Cortex of kidney (tissue), 1 donor: ENCODE measurements at places on chromosomes 11 and 22.

DNA sequence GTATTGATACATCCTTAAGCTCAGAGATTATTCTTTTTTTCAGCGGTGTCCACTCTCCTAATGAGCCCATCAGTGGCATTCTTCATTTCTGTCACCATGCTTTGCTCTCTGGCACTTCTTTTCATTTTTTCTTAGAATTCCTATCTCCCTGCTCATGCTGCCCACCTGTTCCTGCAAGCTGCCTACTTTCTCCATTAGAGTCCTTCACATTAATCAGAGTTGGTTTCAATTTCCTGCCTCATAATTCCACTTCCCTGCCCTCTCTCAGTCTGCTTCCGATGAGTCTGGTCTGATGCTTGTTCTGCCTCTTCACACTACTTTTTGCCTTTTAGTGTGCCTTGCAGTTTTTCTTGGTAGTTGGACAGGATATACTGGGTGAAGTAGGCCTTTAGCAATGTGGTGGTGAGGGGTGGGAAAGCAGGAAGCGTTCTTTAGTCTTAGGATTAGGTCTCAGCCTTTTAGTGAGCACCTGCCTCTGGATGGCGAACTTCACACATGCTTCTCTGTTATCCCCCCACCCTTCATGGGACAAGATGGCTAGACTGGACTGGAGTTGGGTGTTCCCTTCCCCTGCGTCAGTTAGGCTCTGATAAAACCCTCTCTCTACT lies 53.6 kb downstream of the CECR2 start:
- DNase-seq: no peak

DNA sequence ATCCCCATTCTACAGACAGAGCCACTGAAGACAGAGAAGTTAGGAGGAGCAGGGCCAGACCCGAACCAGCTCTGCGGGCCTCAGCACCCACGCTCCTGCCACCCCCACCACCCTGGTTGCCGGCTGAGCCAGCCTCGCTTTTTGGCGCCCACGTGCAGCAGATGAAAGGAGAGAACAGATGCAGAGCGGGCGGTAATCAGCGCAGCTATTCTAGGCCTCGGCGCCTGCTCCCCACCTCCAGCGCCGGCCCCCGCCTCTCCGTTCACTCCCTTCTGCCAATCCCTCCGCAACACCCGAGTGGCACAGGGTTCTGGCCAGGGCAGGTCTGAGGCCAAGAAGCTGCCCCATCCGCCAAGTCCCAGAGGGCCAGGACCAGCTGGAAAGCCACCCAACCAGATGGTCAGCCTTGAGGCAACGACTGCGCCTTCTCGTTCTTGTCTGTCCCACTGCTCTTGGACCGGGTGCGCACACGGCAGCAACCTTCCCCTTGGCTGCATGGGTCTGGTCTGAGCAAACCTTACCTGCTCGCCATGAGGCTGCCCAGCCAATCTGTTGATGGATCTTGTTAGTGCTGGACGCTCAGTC lies 16.8 kb downstream of the DNAL4 start:
- DNase-seq: no peak

GRCh38 chr11:122751292-122752070 lies 86.8 kb upstream of the CRTAM start:
- no peak for DNase-seq

DNA sequence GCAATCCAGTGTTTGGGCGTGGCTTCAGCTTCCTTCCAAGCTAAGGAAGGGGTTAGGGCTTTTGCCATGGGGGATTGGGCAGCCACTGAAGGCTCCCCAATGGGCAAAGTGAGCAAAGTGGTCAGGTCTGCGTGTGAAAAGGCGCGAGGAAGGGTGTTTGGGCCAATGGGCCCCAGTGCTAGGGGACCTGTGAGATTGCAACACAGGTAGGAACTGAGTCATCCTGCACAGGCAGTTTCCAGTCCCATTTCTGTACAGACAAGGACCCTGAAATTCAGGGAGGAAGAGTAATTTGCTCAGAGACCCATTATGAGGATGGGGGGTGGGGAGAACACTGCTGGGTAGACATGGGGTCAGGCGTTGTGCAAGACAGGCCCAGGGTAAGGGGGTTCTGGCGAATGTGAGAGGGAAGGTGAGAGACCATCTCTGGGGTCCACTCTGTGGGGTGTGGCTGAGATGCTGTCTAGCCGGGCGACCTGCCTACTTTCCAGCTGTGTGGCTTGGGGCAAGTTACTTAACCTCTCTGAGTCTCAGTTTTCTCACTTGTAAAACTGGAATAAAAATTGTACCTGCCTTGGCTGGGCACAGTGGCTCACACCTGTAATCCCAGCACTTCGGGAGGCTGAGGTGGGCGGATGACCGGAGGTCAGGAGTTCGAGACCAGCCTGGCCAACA lies 7.3 kb downstream of the CCDC88B start:
- no peak for DNase-seq

GRCh38 chr11:111639226-111639925 lies 37.1 kb downstream of the SIK2 start:
- DNase-seq: no peak

DNA sequence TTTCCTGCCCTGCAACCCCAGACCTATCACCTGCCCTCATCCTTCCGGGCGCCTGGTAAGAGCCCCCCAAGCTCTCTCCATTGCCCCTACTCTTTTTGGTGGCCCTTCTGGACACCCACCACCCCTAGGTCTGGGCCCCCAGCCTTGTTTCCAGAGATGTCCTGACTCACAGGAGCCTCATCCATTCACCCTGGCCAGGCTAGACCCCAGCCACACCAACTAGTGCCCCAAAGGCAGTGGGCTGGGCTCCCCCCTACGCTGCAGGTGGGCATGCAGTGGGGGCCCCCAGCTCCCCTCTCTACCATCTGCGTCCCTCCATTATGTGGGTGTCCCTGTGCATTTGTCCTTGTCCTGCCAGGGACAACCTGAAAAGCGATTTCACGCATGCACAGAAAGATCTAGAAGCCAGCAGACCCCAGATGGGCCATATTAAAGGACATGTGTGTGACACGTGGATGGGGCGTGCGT lies 1.4 kb downstream of the MRGPRF start:
- no peak for DNase-seq

- no peak for DNase-seq
Measured at GRCh38 chr22:19524170-19525115, at the start of gene CLDN5. Gene CLDN5, minus strand, starts transcription at chr22:19524410. Its CDS starts 155 bp downstream, at chr22:19524255.

DNA sequence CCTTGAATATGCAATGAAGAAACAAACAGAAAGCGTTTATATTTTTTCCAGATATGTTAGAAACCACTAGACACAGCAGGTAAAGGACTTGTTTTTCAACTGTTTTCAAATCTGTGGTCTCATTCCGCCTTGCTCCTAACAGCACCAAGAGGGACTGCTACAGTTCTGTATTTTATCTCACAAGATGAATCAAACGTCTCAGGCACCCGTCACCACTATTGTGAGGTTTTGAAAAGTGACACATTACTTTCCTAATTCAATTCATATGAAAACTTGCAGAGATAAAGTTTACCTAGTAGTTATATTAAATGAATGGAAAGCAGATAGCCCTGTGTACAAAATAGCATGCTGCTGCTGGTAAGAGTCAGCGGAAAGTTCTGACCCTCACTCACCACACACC lies 386.3 kb downstream of the ETS1 start:
- DNase-seq: no peak

- DNase-seq: no peak
Measured at GRCh38 chr11:77111277-77111676, 8.6 kb downstream of the OMP start.

- no peak for DNase-seq
Measured at GRCh38 chr11:98625526-98625925, 395.2 kb upstream of the CNTN5 start.

GRCh38 chr11:109808569-109808968 lies 284.6 kb upstream of the ZC3H12C start:
- DNase-seq: no peak

GRCh38 chr11:3106736-3107524 lies 49.7 kb upstream of the CARS1 start:
- DNase-seq: no peak

GRCh38 chr11:79400717-79401330 lies 40.0 kb downstream of the TENM4 start:
- DNase-seq: no peak

DNA sequence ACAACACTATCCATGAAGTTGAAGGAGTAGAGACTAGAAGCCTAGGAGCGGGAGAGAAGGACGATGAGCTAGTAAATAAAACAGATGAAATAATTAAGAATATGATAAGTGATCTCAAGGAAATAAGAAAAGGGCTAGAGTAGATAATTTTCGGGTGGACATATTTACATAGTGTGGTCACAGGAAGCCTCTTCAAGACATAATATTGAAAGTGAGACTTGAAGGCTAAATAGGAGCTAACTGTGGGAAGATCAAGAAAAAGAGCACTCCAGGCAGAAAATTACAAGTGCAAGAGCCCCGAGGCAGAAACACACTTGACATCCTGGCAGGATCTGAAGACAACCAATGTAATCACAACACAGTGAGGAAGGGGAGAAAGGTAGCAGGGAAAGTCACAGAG lies 11.9 kb upstream of the PPFIBP2 start:
- DNase-seq: no peak

GRCh38 chr11:75320046-75320618 lies 31.3 kb downstream of the ARRB1 start:
- DNase-seq: no peak

DNA sequence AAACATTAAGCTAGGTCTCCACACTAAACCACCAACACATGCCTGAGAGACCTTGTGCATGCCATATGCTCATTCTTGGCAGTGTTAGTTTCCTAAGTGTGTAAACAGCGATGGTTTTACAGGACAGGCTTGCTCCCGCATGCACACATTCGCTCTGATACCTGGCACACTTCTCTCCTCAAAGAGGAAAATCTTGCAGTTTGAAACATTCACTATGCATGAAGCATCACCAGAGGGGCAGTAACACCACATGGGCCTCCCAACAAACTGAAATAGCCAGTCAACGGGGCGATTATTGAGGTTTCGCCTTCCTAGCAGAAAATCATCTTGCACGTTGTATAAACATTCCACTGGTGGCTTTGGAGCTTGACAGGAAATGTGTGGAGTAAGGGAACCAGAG lies 52.6 kb downstream of the ABTB2 start:
- DNase-seq: no peak

- no peak for DNase-seq
Measured at GRCh38 chr11:26947379-26947844, 46.5 kb upstream of the FIBIN start.

GRCh38 chr11:115220423-115220822 lies 283.8 kb downstream of the CADM1 start:
- DNase-seq: no peak

DNA sequence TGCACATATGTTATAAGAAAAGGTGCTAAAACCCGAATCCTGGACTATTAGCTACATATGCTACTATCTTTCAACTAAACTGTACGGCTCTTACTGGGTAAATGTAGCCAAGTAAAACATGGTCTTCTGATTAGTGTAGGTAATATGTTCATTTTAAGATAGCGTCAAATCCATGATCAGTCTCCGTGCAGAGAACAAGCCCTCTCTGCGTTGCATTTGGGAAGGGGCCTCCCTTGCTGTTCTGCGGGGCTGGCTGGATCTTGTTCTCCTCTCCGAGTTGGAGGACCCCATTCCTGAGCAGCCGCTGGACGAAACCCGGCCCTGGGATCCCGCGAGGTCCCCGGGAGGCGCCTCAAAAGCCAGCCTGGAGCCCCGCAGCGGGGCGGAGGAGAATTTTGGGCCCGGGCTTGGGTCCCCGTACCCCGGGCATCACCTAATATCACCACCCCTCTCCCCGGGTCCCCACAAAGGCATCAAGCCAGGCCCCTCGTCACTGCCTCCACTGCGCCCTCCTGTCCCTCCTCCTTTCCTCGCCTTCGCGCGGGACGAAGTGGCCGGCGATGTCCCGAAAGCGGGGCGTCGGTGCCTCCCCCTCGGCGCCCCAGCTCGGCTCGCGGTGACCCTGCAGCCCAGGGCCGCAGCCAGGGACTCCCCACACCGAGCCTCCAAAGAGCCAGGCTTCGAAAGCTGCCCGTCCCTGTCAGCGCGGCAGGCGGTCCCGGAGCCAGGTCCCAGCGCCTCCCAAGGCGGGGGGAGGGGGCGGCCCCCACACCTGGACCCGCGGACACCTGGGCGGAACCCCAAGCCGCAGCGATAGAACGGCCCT lies 54.5 kb upstream of the FBXO3 start:
- no peak for DNase-seq

- DNase-seq: no peak
Measured at GRCh38 chr11:925158-925495, 543 bp upstream of the AP2A2 start.

DNA sequence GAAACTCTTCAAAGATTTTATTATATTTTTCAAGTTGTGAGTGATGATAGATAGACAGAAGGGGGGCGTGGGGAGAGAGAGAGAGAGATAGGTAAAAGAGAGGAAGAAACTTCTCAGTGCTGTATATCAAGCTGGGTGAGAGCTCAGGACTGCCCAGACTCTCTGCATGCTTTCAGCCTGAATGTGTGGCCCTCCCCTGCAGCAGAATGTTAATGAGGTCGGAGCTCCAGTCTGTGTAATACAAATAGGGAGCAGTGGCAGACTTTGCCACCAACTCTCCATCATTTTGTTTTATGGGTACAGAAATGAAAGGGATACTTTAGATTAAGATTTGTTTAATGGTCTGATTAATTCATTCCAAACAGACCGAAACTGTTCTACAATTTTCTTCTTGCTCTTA lies 752.8 kb downstream of the OPCML start:
- no peak for DNase-seq

DNA sequence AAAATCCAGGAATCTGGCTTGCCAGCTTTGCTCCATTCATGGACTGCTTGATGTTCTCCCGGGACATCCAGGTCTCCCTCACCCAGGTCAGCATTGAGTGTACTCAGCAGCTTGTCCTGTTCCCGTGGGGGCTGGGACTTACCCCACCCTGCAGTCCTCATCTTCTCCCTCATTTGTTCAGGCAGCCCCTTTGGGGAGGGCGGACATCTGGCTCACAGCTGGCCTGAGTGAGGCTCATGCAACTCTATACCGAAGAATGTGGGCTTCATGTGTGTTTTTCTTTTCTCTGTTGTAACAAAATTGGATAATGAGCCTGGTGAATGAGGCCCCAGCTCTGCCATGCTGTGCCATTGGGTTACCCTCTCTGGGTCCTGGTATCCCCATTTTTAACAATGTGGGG lies 227.7 kb upstream of the TENM4 start:
- no peak for DNase-seq

DNA sequence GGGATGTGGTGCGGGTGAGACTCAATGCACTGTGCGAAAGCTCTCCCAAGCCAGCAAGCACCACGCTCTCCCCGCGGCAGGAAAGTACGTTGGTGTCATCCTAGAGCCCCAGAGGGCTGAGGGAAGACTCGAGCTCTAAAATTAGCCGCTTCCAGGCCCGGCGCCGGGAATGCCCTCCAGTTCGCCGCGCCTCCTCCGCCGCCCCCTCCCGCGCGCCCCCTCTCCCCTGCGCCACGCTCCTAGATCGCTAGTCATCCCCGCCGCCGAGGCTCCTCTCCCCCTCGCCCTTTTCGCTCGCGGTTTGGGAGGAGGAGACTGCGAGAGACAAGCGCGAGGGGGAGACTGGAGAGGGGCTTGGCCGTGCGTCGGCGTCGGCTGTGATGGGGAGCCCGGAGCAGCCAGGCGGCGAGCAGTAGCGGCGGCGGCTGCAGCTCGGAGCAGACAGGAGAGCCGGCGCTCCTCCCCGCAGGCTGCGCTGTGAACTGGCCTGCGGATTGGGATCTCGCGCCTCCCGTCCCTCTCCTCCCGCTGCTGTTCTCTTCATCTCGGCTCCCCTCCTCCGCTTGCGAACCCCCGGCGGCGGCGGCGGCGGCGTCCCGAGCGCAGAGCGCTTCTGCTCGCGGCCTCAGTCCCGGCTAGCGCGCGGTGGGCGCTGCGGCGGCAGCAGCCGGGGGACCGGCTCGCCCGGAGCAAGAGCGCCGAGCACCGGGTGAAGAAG lies at the start of gene FAT3:
TSS of gene FAT3 (plus strand) at position 412 of the 718 bp plus-strand sequence. CDS start 127,295 bp downstream, outside the sequence.
- no peak for DNase-seq
